ENCODE measurements at places on chromosomes 6 and 20. TPM values are rescaled to one million over a fixed set of nuclear protein-coding genes. Genes with fewer than 3 reads are reported as not detected.

ATP9A gene
- total RNA-seq: 37.9 TPM

AIG1 gene
- total RNA-seq: 22.5 TPM

KCNK16 gene
- not detected for total RNA-seq

SEL1L2 gene
- total RNA-seq: not detected

SLC44A4 gene
- not detected for total RNA-seq

ID4 gene
- 27.0 TPM for total RNA-seq

GRCh38 chr6:42808492-42809483 lies 26.9 kb downstream of the BICRAL start:
- H3K27me3 ChIP-seq: no peaks in the 10 kb centered on the region
- DNase-seq: no peak
- no peaks in the 10 kb centered on the region for H3K36me3 ChIP-seq
- peaks cover 29% of the 10 kb centered on the region for H3K4me1 ChIP-seq

DNA sequence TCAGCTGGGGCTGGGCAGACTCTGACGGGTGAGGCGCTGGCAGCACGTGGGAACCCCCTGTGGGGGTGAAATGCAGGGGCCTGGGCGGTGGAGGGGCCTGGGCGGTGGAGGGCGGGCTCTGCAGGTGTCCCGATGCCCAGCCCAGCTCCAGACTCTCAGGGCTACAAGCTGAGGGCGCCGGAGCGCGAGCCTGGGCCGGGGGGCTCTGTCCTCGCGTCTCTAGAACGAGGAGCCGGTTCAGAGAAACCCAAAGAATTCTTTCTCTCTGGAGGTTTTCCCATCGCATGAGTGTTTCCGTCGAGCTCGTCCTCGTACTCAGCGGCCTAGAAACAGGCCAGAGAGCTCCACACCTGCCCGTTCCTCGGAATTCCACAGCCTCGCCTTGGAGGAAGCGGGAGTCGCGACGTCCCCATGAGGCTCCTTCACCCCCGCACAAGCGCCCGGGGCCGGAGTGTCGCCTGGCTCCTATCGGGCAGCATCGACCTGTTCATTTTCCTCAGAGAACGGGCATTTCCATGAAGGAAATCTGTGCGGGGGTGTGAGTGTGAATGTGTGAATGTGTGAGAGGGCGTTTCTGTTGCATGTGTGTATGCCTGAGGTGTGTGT lies 76.9 kb downstream of the SMOC2 start:
- H3K4me1 ChIP-seq: no peaks in the 10 kb centered on the region
- DNase-seq: no peak
- no peaks in the 10 kb centered on the region for H3K36me3 ChIP-seq

GRCh38 chr6:135233686-135234491 lies 52.8 kb downstream of the MYB start:
- no peak overlapping the region for H3K27ac ChIP-seq
- no peaks in the 10 kb centered on the region for H3K36me3 ChIP-seq
- no peaks in the 10 kb centered on the region for H3K27me3 ChIP-seq

DNA sequence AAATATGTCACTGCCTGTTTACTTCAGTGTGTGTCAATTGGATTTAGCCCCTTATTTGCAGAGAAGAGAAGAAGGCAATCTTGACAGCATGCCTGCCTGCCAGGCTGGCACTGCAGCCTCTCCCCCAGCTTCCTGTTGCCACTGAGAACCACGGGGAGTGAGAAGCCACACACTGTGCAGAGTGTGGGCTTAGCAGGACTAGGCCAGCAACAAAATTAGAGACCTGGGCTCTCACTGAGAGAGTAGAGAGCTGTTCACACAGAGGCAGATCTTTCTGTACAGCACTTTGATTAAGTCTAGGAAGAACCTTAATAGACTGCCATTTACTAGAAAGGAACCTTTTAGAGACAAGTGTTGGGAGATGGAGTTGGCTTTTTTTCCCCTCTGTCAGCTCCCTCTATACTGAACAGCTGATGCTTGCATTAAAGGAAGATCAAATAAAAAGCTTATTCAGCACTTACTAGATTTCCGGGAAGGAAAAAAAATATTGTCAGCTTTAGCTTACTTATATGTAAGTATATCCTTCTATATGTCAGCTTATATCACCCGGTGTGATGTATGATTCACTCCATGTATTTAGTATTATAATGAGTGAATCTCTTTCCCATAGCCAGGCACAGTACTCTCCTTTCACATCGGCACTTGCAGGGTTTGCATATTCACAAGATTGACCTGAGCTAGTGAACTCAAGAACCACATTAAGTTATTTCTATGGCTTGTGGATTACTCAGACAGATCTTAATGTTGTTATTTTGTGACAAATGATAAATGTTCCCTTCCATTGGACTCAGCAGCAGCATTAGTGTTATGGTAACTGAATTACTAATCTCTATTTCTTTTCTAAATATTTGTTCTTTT lies 851.0 kb upstream of the EPHA7 start:
- no peaks in the 10 kb centered on the region for H3K4me1 ChIP-seq
- H3K27ac ChIP-seq: no peak overlapping the region
- H3K36me3 ChIP-seq: no peaks in the 10 kb centered on the region
- H3K27me3 ChIP-seq: no peaks in the 10 kb centered on the region
- DNase-seq: no peak

DNA sequence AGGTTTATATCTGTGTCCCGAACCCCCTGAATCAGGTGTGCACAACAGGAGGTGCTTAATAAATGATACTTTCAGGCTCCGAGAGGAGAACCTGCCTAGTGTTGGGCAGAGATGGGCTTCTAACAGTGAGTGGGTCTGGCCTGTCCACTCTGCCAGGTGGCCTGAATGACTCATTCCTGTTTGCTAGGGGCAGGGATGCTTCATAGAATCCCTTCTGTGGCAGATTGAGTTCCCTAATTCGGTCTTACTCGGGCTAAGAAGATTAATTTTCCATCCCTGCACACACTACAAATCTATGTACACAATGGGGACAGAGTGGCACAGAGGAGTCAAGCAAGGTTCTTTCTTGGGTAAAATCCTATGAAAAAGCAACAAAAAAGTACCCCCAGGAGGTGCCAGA lies 19.8 kb downstream of the SDC4 start:
- no peak for DNase-seq
- no peak overlapping the region for H3K4me3 ChIP-seq
- no peak overlapping the region for H3K27ac ChIP-seq

GRCh38 chr20:6707321-6707831 lies 60.1 kb upstream of the BMP2 start:
- peaks cover 7% of the 10 kb centered on the region for H3K4me1 ChIP-seq
- H3K27me3 ChIP-seq: no peaks in the 10 kb centered on the region
- DNase-seq: no peak

DNA sequence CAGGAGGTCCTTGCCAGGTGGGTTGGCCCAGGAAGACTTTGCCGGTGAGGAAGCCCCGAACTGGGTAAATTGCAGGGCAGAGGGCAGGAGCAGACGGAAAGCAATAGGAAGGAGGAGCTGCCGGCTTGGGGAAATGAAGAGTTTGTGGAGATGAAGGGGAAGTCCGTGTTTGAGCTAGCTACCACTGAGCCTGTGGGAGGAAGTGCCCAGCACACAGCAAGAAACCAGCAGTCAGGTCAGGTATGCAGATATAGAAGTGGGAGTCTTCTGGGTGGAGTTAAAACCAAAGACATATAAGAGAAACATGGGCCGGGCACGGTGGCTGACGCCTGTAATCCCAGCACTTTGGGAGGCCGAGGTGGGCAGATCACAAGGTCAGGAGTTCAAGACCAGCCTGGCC lies 34.7 kb downstream of the CD24 start:
- no peaks in the 10 kb centered on the region for H3K27me3 ChIP-seq
- H3K4me3 ChIP-seq: no peak overlapping the region
- H3K4me1 ChIP-seq: no peaks in the 10 kb centered on the region
- DNase-seq: no peak
- no peak overlapping the region for H3K27ac ChIP-seq
- H3K36me3 ChIP-seq: no peaks in the 10 kb centered on the region

GRCh38 chr6:40819182-40819834 lies 219.7 kb downstream of the UNC5CL start:
- H3K36me3 ChIP-seq: no peaks in the 10 kb centered on the region
- H3K27me3 ChIP-seq: no peaks in the 10 kb centered on the region
- no peaks in the 10 kb centered on the region for H3K4me1 ChIP-seq
- no peak for DNase-seq
- H3K27ac ChIP-seq: no peak overlapping the region

- no peaks in the 10 kb centered on the region for H3K36me3 ChIP-seq
- no peak overlapping the region for H3K4me3 ChIP-seq
- H3K27ac ChIP-seq: no peak overlapping the region
- no peak for DNase-seq
Measured at GRCh38 chr6:140697585-140697984, 1323.1 kb upstream of the CITED2 start.

DNA sequence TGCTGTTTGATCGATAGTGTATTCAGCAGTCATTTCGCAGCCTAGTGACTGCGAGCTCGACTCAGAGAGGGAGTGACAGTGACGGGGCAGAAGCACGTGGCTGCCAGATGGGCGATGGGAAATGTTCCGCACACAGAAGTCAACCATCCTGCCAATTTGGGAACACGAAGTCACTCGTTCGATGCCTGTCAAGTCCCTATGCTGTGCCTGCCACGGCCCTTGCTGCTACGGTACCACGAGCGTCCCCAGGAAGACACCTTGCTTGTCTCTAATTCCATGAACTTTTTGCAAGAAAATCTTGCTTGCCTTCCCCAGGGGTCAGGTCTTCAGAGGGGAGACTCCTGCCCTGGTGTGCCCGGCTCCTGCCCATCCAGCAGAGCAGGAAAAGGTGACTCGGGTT lies 17.0 kb upstream of the STX16 start:
- H3K4me1 ChIP-seq: no peaks in the 10 kb centered on the region
- H3K27me3 ChIP-seq: no peaks in the 10 kb centered on the region
- H3K27ac ChIP-seq: no peak overlapping the region
- no peak overlapping the region for H3K4me3 ChIP-seq

DNA sequence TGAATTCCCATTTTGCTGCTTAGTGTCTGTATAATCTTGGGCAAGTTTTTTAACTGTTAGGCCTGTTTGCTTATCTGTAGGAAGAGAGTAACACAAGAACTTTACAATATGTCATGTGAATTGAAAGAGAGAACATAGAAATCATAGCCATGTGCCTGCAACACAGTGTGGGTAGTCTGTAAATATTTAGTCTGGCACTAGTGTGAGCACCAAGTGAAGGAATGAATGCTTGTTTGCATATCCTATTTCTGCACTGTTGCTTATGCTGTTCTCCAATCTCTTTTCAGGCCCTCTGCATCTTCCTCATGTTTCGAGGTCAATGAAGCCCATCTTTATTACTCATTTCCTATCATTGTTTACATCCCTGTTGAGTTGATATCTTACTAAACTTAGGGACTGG lies 49.2 kb downstream of the CBFA2T2 start:
- no peaks in the 10 kb centered on the region for H3K27me3 ChIP-seq
- no peak overlapping the region for H3K27ac ChIP-seq
- H3K4me3 ChIP-seq: no peak overlapping the region
- H3K36me3 ChIP-seq: no peaks in the 10 kb centered on the region
- H3K4me1 ChIP-seq: no peaks in the 10 kb centered on the region

GRCh38 chr6:38001386-38001785 lies 181.9 kb downstream of the ZFAND3 start:
- no peaks in the 10 kb centered on the region for H3K36me3 ChIP-seq
- peaks cover 2% of the 10 kb centered on the region for H3K4me1 ChIP-seq
- DNase-seq: no peak
- no peak overlapping the region for H3K4me3 ChIP-seq
- no peak overlapping the region for H3K27ac ChIP-seq
- H3K27me3 ChIP-seq: no peaks in the 10 kb centered on the region

DNA sequence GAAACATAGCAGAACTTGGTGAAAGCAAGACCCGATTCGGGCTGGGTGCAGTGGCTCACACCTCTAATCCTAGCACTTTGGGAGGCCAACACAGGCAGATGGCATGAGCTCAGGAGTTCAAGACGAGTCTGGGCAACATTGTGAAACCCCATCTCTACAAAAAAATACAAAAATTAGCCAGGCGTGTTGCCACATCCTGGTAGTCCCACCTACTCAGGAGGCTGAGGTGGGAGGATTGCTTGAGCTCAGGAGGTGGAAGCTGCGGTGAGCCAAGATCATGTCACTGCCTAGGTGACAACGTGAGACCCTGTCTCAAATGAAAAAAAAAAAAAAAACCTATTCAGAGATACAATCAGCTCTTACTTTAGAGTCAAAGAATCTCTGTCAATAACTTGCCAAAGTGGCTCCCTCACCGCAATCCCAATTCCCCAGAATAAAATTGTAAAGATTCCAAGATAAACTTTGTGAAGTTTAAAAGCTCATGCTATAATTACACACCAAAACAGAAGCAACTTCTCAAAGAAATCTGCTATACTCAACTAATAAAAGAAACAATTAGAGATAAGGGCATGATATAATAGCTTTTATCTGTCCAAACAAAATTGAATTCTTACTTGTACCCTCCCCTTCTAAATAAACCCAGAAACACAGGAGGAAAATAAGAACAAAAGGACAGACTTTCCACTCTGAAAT lies 33.6 kb downstream of the CDK19 start:
- no peak for DNase-seq
- H3K4me1 ChIP-seq: no peaks in the 10 kb centered on the region
- no peaks in the 10 kb centered on the region for H3K27me3 ChIP-seq
- no peak overlapping the region for H3K27ac ChIP-seq

DNA sequence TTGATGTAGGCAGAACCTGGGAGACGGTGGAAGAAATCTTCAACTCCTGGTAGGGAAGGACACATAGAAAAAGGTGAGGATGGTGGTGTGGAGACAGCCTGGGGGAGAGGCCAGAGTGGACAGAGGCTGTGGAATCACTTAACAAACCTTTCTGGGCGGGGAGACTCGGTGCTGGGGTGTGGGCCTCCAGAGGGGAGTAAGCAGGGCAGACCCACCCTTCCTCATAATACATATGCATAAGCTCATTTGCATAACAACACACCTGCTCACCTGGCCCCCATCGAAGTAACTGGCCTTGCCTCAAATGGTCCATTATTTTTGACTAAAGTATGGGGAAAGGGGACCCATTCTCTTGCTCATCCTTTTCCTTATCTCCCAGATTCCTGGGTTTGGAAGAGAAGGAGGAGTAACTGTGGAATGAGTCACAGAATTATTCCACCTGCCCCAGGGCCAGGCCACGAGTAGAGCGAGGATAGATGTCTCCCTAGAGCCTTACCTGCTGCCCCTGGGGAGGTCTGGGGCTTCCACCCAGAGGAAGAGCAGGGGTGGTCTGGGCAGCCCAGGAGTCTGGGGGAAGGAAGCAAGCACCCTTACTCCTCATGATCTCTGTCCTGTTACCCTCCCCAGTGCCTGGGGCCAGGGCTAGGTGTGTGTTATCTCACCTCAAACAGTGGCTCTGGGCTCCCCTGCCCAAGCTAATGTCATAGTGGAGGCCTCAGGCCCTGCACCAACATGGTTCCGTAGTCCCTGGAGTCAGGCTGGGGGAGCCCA lies 10.7 kb upstream of the VEGFA start:
- H3K27me3 ChIP-seq: no peaks in the 10 kb centered on the region
- no peak overlapping the region for H3K4me3 ChIP-seq
- no peaks in the 10 kb centered on the region for H3K36me3 ChIP-seq
- no peak overlapping the region for H3K27ac ChIP-seq
- H3K4me1 ChIP-seq: no peaks in the 10 kb centered on the region

Measured in tibial nerve (tissue), 4 donors.